Urothelium cell line (cell line): ENCODE measurements at places on chromosomes 2 and 18.
A peak's percentile ranks its signal among the peaks of the same experiment; 100 is the strongest.

DNA sequence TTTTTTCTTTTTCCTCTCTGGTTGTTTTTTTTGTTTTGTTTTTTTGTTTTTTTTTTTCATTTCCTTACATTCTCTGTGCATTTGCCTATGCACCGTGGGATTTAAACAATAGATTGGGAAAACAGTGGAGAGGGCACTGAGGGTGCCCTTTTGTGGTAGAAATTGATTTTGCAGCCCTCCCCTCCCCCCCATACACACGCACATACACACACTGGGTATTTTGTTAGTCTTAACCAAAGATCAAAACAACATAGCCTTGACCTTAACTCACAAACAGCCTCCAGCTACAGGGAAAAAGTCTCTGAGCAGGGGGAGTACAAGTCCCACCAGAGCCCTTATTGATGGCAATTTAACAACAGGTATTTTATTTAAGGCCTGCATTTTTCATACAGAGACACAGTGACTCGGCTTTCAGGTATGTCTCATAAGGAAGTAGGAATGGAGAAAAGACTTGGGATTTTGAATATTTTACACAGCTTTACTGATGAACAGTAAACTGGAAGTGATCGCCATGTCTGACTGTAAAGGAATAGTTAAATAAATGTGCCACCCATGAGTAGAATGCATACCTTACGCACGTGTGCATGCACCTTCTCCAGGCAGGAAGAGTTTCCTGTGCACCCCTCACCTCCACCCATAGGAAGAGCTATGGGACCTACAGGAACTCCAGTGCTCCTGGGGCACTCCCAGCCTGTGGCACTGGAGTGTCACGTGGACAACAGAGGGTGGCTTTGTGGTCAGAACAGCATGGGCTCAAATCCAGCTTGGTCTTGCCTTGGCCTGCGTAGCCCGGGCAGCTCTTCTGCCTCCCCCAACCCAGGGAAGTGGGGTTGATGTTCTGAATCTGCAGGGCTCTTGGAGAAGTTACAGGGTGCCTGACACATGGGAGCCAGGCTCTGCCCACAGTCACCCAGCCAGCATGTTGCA is 266.4 kb downstream of the ANAPC1 start:
- peak; percentile 57 for DNase-seq

DNA sequence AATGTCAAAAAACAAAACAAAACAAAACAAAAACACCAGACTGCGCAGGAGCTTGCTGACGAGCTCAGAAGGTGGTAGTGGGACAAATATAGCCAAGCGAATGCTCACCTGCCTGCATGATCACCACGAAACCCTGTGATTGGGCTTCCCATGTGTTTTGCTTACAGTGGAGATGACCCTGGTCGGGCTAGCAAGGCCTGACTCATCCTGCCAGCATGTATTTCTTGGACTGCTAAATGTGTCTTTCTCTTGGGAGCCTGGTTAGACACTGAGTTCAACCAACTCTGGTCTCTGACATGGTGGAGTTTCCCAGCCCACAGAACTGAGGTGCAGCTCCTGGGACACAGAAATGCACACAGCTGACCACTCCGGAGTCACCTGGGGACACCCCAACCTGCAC is 30.7 kb upstream of the DUSP2 start:
- DNase-seq: no peak

DNA sequence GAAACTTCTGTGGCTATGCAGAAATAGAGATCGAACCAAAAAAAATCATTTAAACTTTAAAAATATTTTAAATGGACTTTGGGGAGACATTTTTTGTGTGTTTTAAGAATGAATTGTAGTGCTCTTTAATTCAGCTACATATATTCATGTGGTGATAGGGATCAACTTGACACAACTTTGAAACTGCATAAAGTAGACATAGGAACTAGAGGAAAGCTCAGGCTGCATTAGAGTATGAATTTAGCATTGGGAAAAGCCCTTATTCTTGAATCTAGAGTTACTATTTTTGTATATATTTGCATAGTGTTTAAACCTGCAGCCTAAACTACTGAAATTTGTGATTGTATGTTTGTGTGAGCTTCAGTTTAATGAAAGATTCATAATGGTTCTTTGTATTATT is 78.3 kb downstream of the SLC39A10 start:
- no peak for DNase-seq

GRCh38 chr2:98517636-98518035 is 73.0 kb downstream of the INPP4A start:
- no peak for DNase-seq

DNA sequence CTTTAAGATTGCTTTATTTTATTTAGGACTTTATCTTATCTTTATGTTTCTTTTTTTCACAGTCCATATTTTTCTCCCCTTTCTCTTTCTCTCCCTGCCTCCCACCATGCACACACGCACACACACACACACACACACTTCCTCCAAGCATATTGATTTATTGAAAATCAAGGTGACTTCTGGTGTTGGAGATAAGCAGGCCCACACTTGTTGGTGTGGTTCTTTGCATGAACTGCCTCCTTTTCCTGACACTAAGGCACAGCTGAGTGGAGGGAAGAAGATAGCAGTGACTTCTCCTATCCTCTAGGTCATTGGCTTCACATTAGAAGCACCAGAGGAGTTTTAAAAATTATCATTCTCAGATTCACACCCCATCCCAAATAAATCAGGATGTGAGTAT is 18.0 kb downstream of the TBR1 start:
- DNase-seq: no peak

GRCh38 chr2:195411219-195411687 is 245.8 kb upstream of the SLC39A10 start:
- peak; percentile 20 for DNase-seq

DNA sequence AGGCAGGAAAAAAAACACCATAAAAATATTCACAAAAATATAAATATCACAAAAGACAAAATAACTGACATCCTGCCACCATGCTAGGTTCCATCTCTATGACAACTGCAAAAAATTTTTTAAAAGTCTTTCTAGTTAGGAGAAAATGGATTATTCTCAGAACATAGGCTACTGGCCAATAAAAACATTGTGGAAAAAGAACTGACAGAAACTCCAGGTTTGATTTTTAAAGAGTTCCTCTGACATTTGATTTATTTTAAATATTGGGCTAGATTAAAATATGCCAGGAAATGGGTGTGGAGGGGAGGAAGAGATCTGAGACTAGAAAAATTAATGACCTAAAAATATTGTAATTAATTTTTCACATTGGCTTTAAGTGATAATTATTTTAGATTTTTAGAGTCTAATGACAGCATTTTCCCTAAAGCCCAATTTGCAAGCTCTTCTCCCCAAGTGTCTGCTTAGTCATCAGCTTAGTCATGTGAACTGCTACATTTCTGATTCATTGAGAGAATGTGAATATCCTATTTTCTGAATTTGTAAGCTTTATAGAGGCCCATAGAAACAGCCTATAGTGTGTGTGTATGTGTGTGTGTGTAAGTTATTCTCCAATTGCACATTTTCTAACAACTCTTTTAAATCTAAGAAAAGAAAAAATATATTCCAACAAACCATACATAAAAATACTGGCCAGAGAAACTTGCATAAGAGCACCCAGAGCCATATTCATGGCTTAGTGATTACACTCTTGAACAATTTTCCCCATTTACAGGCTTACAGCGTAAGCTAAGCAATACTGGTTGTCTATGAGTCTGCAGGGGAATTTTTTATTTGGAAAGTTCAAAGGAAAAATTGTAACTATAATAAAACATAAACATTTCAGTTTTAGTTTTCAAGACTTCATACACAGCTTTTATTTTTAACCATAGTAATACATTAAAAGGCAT is 48.4 kb downstream of the TMEFF2 start:
- peak; percentile 21 for DNase-seq

DNA sequence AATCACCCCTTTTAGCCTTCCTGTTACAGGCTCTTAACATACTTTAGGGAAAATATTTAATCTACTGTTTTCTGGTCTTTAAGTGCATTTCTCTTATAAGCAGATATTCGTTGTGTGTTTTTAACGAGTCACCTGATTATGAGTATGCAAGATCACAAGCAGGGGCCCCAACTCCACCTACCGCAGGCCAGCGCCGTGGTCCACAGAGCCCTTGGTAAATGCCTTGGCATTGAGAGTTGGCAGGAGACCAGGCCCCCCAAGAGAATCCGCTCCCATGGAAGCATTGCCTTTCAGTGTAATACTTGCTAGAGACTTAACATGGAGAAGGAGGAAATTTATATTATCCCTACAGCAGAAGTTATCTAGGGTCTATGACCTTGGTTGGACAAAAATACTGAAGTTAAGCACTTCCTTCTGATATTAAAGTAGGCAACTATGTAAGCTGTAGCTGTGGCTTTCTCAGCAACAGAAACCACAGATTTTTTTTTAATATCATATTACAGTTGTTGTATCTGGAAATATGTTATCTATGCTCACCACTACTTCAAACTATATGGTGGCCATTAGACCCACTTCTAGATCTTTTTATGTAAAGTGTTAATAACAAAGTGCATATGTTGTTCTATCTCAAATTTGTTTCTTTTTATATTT is 241.8 kb upstream of the MGAT5 start:
- DNase-seq: no peak

GRCh38 chr2:8110716-8111115 is 571.1 kb upstream of the ID2 start:
- no peak for DNase-seq

DNA sequence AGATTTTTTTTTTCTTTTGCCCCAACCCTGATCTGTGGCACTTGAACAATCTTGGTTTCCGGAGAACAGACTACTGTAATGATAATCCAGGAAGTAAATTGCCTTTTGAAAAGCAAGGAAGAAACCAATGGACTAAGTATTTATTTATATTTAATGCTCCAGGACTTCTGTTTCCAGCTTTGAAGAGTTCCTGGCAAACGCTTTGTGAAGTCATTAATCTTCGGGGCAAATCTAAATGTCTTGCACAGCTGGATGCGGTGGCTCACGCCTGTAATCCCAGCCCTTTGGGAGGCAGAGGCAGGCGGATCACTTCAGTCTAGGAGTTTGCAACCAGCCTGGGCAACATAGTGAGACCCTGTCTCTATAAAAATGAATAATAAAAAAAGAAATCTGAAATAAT is 135.1 kb upstream of the GATA6 start:
- DNase-seq: no peak

- DNase-seq: no peak
Observed at GRCh38 chr2:21710496-21710895, 586.7 kb downstream of the TDRD15 start.

- DNase-seq: no peak
Observed at GRCh38 chr2:203662951-203663350, 43.5 kb upstream of the CD28 start.

DNA sequence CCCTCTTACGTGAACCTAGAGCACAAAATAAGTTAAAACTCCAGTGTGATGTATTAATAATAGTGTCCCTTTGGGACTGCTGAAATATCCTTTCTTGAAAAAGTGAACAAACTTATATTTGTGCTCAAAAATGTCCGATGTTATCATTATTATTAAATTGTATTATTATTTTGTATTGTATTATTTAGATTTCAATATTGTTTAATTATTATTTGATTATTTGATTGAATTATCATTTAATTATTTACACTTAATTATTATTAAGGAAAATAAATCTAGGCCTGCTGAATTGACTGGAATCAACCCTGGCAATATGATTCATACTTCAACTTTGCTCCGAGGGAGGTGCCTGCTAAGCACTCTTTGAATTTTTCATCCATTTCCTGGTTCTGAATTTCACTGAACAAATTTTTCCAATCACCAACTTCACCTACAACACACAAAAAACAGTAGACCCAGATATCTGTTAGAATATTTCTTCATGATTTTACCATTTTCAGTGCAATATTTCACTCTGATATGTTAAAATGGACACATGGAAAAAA is 10.9 kb upstream of the EIF2AK2 start:
- DNase-seq: no peak

DNA sequence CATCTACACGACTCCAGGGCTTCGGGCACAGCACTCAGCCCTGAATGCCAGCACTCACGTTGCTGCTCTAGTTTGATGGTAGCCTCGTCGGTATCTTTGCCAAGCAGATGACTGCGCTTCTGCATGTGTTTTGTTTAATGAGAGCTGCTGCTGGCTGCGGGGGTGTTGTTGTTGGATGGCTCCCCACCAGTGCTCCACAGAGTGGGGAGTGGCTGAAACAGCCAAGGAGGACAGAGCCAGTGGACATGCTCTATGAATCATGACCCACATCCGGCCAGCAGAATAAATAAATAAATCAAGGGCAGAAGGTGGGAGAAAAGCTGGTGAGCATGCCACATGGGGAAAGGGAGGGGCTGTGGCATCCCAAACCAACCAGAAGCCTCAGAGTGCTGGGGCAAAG is 131.2 kb upstream of the SOX11 start:
- DNase-seq: peak; percentile 53

DNA sequence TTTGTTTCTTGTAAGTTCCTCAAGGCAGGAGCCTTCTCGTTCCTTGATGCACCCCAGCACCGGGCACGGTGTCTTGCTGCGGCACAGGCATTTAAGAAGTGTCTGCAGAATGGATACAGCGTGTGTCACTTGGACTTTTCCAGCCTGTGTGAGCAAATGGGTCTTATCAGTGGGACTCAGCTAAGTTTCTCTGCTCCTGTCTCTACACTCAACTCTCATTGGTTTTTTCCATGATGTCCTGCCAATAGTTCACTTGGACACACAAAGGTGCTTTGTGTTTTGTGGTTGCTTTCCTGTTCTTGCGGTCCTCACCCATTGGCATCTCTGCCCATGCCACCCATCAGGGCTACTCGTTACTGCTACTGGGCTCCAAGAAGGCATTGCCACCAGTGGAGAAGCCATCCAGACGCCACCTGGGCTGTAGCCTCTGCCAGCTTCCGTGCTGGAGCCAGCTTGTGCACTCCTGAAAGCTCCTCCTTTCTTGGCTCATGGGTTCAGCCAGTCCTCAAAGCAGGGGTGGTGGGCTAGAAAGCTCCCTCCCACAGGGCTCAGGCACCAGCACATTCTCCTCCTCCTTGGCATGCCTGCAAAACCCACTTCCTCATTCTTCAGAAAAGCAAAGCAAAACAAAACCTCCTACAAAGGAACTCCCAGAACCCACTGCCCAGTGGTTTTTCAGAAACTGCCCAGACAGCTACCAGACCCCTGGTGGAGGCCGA is 41.4 kb downstream of the IL1R2 start:
- DNase-seq: peak; percentile 76

GRCh38 chr2:187500585-187501359 is 52.7 kb upstream of the CALCRL start:
- no peak for DNase-seq

DNA sequence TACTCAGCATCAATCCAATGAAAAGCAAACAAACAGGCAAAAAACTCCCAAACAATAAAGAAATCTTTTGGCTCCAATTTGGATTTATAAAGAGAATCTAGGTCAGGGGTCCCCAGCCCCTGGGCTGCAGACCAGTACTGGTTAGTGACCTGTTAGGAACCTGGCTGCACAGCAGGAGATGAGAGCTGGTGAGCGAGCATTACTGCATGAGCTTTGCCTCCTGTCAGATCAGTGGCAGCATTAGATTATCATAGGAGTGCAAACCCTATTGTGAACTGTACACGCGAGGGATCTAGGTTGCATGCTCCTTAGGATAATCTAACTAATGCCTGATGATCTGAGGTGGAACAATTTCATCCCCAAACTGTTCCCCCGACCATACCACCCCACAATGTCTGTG is 102.2 kb downstream of the KIAA1328 start:
- DNase-seq: no peak

- DNase-seq: no peak
Observed at GRCh38 chr2:167822690-167823465, 424.5 kb downstream of the STK39 start.

GRCh38 chr18:21968338-21968737 is 201.1 kb upstream of the GATA6 start:
- DNase-seq: no peak

- peak; percentile 50 for DNase-seq
Observed at GRCh38 chr2:225354281-225354774, 45.2 kb upstream of the NYAP2 start.
